Activated naive CD8-positive, alpha-beta T cell treated with anti-CD3 and anti-CD28 coated beads, Interleukin-2, amount 10 ng/mL, durations not matched to agents 7 days and 5 days (primary cell): ENCODE measurements at places on chromosomes 2 and 18. TPM values are rescaled to one million over a fixed set of nuclear protein-coding genes. Genes with fewer than 3 reads are reported as not detected.

Gene PXDN
- total RNA-seq, result 1.8 TPM

Gene AGPS
- 46.1 TPM for total RNA-seq

- no peak for DNase-seq
These were observed 533.9 kb upstream of the CRIM1 start for GRCh38 chr2:35821675-35822074.

Gene DSG1
- total RNA-seq, result not detected

Gene FSIP2
- 0.31 TPM for total RNA-seq

GRCh38 chr2:14712111-14712510, 79.6 kb downstream of the LRATD1 start:
- DNase-seq, result no peak

Gene EMILIN2
- 27.7 TPM for total RNA-seq

DNA sequence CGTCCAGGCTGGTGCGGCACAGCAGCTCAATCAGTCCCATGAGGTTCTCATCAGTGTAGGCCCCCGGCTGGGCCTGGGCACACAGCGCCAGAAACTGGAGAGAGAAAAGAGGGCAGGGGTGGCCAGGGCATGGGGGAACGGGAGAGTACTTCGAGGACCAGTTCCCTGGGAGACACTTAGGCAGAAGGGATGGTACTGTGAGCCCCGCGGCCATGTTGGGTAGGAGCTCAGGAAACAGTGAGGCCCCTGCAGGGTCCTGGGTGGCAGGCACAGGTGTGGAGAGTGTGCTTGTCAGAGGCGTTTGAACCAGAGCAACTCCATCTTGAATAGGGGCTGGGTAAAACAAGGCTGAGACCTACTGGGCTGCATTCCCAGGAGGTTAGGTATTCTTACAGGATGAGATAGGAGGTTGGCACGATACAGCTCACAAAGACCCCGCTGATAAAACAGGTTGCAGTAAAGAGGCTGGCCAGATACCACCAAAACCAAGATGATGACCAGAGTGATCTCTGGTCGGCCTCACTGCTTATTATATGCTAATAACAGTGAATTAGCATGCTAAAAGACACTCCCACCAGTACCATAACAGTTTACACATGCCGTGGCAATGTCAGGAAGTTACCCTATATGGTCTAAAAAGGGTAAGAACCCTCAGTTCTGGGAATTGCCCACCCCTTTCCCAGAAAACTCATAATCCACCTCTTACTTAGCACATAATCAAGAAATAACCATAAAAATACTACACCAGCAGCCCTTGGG, 51.9 kb upstream of the SEMA4C start:
- no peak for DNase-seq

- no peak for DNase-seq
These were observed 199.1 kb downstream of the GLI2 start for GRCh38 chr2:120934574-120935338.

GRCh38 chr18:46035696-46036680, 36.1 kb downstream of the PSTPIP2 start:
- DNase-seq, result no peak

GRCh38 chr18:44846450-44846849, 165.8 kb downstream of the SETBP1 start:
- DNase-seq, result no peak

DNA sequence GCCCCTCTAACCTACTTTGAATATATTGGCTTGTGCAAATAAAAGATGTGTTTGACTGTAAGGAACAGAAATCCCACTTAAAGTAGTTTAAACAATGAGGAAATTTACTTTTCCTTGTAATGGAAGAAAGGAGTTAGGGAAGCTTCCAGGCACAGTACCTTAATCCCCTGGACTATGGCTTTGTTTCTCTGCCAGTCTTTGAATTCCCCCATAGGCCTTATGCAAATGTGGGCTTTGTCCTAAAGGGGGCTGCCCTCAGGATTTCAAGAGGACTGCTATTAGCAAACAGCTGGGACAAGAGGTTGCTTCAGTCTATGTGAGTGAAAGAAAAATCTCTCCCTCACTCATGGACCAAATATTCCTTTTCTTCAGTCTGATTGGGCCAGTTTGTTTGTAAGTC, 255.1 kb upstream of the THSD7B start:
- DNase-seq, result no peak

- no peak for DNase-seq
These were observed 495.4 kb upstream of the PIK3C3 start for GRCh38 chr18:41459656-41460055.

Gene TXNDC2
- not detected for total RNA-seq

- DNase-seq, result no peak
These were observed 9.8 kb upstream of the GNLY start for GRCh38 chr2:85684380-85684779.

GRCh38 chr2:102273619-102274211, 37.6 kb upstream of the IL1RL1 start:
- DNase-seq, result no peak

Gene MDH1B
- total RNA-seq, result 0.44 TPM

- DNase-seq, result no peak
These were observed 139.6 kb downstream of the INSIG2 start for GRCh38 chr2:118227698-118228508.

Gene MAP3K20
- 11.8 TPM for total RNA-seq

Gene SERPINE2
- 22.3 TPM for total RNA-seq

Gene CCDC138
- total RNA-seq, result 8.0 TPM

DNA sequence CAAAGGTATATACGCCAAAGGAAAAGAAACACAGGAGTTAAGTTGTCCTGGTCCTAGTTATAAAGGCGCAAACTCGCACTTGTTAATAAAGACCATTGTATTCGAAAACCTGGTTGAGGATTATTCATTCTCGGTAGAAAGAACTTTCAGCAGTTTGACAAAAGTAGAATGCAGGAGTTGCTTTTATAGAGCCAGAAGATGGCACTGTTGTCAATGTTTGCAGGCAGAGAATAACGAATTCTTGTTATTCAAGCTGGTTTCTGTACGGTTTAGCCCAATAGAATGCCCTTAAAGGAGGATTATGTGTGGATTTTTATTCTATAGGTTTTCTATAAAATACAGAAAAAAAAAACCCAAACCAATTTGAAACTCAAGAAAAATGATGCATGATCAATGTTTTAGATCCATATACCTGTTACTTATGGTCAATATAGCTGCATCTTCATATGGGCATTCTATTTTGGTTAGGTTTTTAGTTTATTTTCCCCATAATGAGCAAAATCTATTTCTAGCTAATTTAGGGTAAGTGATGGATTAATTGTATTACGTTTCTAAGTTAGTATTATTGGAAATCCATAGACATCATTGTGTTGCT, 510.3 kb downstream of the PLCL1 start:
- no peak for DNase-seq

DNA sequence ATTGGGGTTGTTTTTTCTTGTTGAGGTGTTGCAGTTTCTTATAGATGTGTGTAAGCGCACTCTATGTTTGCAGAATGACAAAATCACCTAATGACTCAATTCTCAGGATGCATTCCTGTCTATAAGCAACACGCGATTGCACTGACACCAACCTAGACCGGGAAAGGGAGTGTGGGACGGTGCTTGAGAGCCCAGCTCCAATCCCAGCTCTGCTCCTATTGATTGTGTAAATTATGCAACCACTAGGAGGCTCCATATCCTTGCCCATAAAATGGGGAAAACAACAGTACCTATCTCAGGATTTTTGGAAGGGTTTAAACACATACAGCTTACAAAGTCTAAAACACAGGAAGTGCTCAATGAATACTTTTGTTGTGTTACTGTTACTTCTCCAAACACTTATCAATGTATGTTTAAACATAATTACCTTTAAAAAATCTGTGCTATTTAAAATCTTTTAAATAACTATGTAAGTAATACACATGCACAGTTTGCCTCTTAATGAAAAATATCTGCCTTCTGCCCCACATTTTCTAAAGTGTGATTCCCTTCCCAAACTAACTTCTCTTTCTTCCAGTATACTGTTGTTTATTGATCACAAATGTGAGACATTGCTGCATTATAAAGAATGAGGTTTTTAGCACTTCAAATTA, 132.5 kb downstream of the SPHKAP start:
- DNase-seq, result no peak

DNA sequence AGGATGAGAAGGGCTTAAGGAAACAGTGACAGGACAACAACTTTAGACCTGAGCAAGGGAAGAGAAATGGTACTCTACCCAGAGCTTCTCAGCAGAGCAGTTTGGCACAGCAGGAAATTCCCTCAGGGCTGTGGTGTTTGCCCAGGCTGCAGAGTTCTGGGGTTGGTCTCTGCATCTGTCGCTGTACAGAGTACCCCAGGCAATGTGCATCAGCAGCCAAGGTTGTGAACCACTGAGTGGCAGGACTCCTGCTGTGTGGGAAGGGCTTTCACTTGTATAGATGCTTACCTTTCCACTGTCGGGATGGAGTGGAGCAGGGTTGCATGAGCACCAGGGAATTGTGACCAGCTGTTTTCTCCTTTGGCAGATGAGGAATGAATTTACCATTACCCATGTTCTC, 21.2 kb downstream of the STAMBP start:
- no peak for DNase-seq
